ENCODE measurements at places on chromosomes 4 and X.

GRCh38 chrX:152817078-152817764 is 13.3 kb downstream of the CETN2 start:
- no peak for DNase-seq

GRCh38 chrX:43450355-43450754 is 205.7 kb upstream of the MAOA start:
- no peak for DNase-seq

DNA sequence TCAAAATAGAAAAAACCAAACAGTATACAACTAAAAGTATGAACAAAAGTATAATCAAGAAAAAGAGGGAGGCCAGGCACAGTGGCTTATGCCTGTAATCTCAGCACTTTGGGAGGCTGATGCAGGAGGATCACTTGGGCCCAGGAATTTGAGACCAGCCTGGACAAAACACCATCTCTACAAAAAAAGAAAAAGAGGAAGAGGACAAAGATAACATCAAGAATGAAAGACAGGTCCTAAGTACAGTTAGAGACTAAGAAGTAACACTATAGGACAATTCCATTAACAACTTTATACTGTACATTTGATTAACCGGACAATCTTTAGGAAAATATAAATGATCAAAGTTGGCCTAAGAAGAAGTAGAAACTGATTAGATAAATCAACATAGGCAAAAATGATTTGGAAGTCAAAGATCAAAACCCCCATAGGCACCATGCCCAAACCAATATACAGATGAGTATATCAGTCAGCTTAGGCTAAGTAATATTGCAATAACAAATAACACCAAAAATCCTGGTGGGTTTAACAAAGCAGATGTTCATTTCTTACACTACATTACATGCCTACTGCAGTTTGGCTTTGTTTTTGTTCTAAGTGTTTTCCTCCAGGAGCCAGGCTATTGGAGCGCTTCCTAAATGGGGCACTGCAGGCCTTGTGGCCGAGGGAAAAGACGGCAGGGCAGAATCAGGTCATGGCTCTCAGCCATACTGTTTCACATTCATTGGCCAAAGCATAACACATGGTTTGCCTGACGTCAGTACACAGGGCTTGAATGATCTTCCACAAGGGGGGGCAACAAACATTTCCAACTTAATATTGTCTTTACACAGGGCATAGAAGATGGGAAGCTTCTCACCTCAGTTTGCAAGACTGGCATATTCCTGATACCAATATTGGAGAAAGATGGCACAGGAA is 42.2 kb upstream of the HGFAC start:
- no peak for DNase-seq

GRCh38 chr4:127580300-127580699 is 52.5 kb upstream of the INTU start:
- no peak for DNase-seq

GRCh38 chr4:104451573-104451972 is 43.1 kb downstream of the CXXC4 start:
- no peak for DNase-seq

- no peak for DNase-seq
Measured at GRCh38 chr4:165806613-165807012, 66.4 kb upstream of the TLL1 start.

GRCh38 chrX:650811-651210 is 20.2 kb downstream of the SHOX start:
- DNase-seq = no peak

DNA sequence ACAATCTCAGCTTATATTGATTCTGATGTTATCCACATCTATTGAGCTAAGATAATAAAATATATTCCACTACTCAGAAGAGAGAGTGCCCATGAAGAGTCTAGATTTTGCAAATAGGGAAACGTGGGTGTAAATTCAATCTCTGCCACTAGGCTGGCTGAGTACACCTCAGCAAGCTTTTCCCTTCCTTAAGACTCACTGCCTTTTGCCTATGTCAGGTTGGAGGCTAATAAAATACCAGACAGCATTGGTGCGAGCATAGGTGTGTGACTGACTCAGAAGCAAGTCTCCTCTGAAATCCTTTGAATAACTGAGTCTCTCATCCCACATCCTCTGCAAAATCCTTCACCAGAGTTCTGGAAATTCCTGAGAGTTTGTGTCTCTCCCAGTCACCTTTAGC is 405.4 kb upstream of the CPEB2 start:
- no peak for DNase-seq

GRCh38 chr4:165449333-165449732 is 70.5 kb downstream of the CPE start:
- DNase-seq = no peak

- no peak for DNase-seq
Measured at GRCh38 chrX:42054256-42054655, 130.9 kb upstream of the CASK start.

DNA sequence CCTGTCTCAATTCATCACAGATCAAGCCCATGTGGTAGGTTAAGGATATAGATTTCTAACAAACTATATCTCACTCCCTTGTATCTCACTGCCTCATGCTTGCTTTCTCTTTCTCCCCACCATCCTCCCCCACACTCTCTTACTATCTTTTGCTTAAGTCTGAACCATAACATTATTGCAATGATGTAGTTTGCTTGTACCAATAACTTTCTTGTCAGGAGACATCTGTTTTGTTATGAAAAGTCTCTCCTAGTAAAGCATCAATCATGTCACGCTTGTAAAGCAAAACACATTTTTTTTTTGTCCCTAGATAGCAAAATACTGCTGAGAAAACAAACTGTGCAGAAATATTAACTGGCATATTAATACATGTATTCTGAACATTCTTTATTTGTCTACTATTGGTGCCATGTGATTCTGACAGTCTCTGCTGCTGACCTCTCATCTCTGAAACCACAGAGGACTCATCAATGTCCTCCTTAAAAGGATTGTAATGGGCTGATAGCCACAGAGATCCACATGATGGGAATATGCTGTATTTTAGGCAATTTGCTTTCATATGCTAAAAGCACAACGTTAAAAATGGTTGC is 217.5 kb downstream of the VEGFC start:
- DNase-seq = no peak

- no peak for DNase-seq
Measured at GRCh38 chr4:70946939-70947338, 44.8 kb downstream of the MOB1B start.

DNA sequence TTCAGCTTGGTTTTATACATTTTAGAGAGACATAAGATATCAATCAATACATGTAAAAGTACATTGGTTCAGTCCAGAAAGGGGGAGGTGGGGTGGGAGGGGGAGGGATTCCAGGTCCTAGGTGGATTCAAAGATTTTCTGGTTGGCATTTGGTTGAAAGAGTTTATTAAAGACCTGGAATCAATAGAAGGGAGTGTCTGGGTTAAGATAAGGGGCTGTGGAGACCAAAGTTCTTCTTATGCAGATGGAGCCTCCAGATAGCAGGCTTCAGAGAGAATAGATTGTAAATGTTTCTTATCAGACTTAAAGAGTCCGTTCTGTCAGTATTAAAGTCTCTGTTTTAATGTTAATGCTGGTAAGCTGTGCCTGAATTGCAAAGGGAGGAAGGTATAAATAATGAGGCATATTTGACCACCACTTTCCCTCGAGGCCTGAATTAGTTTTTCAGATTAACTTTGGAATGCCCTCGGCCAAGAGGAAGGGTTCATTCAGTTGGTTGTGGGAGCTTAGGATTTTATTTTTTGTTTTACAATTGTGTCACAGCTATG is 169.9 kb downstream of the AASDH start:
- DNase-seq = no peak

GRCh38 chr4:88971536-88971935 is 85.4 kb downstream of the FAM13A start:
- DNase-seq = no peak

- DNase-seq = no peak
Measured at GRCh38 chrX:152925835-152926234, 28.0 kb downstream of the ZNF185 start.

DNA sequence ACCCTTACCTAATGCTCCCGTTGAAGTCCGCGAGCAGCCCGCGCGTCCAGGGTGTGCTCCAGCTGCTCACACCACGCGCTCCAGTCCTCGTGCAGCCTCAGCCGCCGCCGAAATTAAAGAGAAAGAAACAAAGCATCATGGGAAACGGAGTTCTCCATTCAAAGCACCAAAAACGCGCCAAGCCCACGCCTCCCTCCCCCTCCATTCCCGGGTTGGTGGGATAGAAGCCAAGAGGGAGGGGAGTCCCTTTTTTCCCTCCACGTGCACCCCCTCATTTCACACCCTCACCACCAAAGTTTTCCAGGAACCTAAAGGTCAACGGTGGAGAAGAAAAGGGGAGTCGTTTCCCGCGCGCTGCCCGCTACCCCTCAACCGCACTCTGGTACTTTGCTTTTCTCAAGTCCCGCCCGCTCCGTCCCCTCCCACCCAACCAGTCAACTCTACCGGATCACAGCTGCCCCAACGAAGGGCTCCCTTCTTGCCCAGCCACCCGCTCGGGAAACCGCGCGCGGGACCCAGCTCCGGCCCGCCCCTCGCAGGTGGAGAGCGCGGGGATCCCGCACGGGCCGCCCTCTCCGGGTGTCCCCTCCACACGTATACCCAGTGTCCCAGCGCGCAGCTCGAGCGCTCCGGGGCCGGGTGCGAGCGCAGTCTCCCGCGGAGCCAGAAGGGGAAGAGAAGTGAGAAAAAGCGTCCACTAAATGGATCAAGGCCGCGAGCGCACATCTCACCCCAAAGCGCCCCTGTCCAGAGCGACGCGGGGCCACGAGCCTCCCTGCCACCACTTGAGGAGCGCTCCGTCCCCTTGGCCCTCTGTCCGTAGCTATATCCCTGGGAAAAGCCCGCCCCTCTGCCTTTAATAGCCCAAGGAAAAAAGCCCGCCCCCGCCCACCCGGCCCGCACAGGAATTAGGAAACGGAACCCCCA is 65.1 kb upstream of the CCDC160 start:
- DNase-seq = no peak

- no peak for DNase-seq
Measured at GRCh38 chr4:87524456-87524855, 4.7 kb downstream of the SPARCL1 start.

DNA sequence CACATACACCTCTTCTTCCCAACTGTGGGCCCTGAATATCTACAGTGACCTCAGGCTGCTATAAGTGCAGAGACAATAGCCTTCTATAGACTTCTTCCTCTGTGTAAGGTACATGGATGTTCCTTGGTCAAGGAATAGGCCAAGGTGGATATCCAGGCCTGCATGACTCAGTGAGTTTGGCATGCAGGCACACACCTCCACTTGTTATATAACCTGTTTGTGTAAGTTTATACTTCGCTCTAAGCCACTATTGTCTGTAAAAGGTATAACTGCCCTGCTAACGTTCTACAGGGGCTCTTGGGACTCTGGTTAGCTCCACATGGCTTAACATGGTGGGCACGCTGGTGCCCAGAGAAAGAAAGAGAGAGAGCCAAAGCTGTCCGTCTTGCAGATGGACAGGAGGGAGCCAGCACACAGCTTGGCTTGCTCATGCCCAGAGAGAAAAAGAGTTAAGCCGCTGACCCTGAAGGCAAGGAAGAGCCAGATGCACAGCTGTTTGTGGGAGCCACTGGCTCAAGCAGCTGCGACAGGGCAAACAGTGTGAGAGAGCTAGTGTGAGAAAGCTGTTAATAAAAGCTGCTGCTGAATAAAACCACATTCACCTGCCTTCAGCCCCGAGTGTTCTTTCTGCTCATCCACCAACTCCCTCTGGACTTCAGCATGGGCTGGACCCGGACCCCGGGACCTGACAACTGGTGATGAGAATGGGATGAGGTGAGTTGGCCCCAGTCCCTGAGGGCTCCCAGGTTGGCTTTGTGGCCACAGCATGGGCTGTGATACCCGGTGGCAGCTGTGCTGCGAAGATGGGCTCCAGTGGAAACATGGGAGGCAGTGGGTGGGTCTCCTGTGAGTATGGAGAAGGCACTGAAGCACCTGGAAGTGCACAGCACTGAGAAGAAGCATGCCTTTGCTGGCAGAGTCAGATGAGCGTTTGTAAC is 44.5 kb upstream of the ZBTB33 start:
- DNase-seq = no peak

GRCh38 chr4:128311659-128312403 is 24.2 kb upstream of the PGRMC2 start:
- DNase-seq = no peak

GRCh38 chr4:13498469-13498868 is 14.3 kb upstream of the RAB28 start:
- DNase-seq = no peak

DNA sequence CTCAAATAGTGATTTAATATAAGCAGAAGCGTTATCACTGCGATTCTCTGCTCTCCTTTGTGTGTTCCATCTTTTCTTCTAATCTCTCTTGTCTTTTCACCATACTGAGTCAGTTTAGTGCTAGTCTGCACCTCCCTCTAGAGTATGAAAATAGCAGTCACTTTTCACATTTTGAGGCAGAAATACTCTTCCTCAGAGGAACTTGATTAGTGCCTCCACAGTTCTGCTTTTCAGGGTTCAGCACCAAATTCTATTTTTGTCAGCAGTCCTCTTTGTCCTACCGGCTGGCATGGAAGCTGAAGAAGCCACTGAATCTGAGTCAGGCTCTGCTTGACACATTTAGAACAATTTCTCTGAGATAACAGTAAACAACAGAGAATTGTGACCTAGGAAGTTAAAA is 49.7 kb upstream of the ANKRD17 start:
- DNase-seq = peak; percentile 7

GRCh38 chr4:11483046-11483445 is 54.4 kb upstream of the HS3ST1 start:
- DNase-seq = no peak

- no peak for DNase-seq
Measured at GRCh38 chrX:567891-568290, 62.7 kb upstream of the SHOX start.

DNA sequence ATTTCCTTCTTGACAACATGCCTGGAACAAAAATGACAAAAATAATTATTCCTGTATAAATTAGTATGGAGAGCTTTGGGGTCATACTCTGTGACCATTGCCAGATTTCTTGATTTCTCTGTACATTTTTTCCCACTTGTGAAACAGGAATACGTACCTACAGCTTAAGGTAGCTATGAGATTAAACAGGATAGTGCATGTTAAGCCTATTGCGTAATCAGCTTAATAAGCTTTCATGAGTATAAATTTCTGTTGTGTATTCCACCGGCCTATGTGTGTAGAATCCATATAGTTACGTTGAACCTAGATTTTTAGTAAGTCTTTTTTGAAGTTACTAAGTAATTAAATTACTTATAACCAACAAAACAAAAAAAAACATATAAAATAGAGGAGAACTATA is 334.9 kb downstream of the DCTD start:
- DNase-seq = no peak

GRCh38 chr4:38310446-38311043 is 350.3 kb downstream of the PTTG2 start:
- DNase-seq = no peak

GRCh38 chr4:102362922-102363432 is 17.7 kb upstream of the SLC39A8 start:
- no peak for DNase-seq

- DNase-seq = no peak
Measured at GRCh38 chr4:18106620-18107019, 85.1 kb upstream of the LCORL start.

- no peak for DNase-seq
Measured at GRCh38 chrX:136835761-136836160, 44.8 kb downstream of the RBMX start.

- peak; percentile 67 for DNase-seq
Measured at GRCh38 chr4:212438-213188, 88.3 kb downstream of the ZNF718 start.

All from HTR-8/SVneo (cell line).